Activated T-cell treated with anti-CD3 and anti-CD28 coated beads for 4 hours (primary cell): ENCODE measurements at places on chromosomes 4 and X.

GRCh38 chr4:164571593-164572390, 182.1 kb upstream of the SMIM31 start:
- DNase-seq, result no peak

DNA sequence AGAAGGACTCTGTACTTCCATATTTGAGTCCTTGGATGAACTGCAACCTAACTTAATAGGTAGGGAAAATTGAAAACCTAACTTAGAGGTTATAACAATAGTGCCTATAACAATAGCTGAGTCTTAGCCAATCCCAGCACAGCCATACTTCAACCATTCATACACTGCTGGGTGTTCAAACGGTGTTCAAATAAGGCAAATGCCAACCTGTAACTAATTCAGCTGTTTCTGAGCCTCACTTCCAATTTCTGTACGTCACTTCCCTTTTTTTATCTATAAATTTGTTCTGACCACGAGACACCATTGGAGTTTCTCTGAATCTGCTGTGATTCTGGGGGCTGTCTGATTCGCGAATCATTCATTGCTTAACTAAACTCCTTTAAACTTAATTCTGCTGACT, 9.6 kb upstream of the GRSF1 start:
- DNase-seq, result no peak

DNA sequence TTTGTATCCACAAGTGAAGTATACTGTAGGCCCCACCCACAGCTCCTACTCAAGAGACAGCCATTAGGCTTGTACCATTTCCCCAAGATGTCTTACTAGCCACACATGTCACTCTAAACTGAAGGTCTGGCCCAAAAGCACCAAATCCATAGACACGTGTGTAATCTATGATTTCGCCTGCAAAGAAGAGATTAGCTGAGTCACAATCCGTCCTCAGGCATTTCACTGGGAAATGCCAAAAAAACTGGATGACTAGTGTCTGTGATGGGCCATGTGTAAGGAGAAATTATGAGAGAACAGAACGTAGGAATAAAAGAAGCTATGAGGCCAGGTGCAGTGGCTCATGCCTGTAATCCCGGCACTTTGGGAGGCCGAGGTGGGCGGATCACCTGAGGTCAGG, 21.9 kb upstream of the RP2 start:
- no peak for DNase-seq

DNA sequence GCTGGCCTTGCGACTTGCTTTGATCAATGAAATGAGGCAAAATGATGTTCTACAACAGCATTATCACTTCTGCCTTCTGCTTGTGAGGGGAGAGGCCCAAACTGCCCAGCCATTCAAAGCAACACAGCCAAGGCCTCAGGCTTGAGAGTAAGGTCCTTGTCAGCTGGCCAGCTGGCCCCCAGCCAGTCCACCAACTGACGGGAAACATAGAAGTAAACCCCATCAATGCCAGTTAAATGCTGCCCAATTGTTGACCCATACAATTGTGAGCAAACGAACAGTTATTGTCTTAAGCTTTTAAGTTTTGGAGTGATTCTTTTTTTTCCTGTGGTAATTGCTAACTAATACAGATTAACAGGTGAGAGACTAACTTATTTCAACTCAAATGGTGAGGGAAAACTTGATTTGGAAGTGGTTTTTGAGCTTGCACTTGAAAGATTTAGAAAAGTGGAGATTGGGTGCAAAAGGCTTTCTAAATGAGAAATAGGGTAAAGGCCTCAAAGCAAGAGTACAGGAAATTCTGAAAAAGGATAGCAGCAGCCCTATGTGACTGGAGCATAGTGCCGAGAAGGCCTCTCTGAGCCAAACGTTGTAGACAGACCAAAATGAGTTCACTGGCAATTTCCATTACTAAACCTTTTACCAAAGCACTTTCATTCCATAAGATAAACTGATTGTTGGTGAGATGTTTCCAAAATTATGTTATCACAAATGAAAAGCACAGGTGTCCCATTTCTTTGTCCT, 66.9 kb downstream of the ARHGEF38 start:
- no peak for DNase-seq

GRCh38 chr4:110620691-110621327, 2.1 kb downstream of the PITX2 start:
- no peak for DNase-seq

GRCh38 chr4:169063441-169063840, 53.4 kb upstream of the CBR4 start:
- no peak for DNase-seq

DNA sequence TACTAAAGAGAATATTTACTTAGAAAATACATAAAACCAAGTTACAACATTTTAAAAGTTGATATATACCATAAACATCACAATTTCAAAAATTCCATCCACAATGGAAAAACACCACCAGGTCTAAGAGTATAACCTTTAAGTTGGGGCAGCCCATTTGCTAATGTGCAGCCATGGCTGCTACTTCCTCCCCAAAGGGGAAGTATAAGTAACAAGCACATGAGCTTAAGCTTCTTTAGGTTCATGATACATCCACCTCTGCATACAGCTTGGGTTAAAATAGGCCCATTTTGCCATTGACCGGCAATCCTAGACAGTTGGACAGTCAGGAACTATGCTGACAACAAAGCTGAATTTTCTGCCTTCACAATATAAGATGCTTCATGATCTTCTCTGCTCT, 16.6 kb upstream of the GASK1B start:
- DNase-seq, result no peak

DNA sequence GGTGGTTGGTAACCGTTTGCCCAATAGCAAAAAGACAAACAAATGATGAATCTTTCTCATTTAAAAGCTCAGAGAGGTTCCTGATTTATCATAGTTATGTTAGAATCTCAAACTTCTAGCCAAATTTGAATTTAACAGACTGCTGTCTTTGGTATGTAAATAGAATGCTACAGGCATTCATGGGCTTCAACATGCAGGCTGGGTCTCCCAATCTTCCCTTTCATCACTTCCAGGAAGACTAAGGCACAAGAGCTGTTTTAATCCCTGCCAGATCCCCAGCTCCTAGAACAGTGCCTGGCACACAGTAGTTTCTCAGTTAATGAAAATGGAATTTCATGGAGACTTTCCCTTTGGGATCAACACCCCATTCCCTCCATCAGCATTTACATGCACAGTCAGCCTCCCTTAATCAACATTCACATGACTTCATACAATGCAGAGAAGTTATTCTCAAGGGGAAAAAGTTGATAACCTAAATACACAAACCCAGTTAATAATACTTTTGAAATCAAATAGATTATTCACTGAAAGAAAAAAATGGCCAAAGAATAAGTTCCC, 107.6 kb upstream of the C1QTNF7 start:
- no peak for DNase-seq

DNA sequence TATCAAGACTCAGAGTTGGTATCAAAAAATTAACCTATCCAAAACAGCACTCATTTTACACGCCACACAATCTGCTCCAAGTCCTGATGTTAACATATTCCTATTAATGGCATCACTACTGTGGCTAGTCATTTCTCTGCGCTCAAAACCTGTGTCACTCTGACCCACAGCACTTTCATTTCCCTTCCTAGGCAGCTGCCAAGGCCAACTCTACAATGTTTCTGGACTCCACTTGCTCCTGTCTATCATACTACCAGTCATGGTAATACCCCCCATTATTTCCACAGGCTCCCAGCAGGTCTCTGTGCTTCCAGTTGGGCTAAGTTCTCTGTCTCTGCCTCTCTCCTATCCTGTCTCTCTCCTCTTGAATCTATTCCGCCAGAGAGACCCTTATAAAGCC, 323.6 kb downstream of the NR3C2 start:
- no peak for DNase-seq

DNA sequence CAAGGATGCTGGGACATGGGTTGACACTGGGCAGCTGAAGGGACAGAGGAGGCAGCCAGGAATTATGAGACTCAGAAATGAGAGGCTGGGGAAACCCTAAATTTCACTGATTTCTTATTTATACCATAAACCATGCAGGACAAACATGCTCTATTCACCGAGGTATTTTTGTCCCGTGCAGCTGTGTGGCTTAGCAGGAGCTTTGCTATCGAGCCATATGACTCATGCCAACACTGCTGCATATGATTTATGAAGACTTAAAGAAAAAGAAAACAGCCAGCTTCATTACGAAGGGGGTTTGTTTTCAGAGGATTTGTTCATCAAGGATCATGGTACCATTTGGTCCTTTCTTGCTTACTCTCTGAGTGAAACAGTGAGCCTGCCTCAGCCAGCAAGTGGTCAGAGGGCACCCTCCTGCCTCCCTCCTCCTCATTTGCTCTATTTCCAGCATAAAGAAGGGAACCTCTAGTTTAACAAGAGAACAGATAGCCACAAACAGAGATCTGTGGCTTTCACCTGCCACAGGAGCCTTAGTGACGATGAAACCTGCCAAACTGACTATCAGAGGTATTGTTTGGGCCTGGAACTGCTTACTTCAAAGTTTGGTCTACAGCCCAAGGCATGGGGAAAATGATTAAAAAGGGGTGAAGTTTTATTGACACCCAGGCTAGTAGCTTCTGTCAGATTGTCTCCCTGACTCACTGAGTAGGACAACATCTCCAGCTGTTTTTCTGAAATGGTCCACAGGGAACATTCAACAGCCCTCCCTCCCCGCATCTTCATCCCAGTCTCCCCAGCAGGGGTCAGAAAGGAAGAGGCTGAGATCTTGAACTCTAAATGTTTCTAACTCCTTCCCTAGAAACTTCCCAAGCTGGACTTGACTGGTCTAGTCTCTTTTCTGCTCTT, 80.1 kb upstream of the MAML3 start:
- DNase-seq, result no peak

- DNase-seq, result no peak
These were observed at the start of gene SOD3 for GRCh38 chr4:24794916-24795665. Gene SOD3, plus strand, starts transcription at chr4:24795573. Its CDS starts 3,949 bp downstream, at chr4:24799522.

DNA sequence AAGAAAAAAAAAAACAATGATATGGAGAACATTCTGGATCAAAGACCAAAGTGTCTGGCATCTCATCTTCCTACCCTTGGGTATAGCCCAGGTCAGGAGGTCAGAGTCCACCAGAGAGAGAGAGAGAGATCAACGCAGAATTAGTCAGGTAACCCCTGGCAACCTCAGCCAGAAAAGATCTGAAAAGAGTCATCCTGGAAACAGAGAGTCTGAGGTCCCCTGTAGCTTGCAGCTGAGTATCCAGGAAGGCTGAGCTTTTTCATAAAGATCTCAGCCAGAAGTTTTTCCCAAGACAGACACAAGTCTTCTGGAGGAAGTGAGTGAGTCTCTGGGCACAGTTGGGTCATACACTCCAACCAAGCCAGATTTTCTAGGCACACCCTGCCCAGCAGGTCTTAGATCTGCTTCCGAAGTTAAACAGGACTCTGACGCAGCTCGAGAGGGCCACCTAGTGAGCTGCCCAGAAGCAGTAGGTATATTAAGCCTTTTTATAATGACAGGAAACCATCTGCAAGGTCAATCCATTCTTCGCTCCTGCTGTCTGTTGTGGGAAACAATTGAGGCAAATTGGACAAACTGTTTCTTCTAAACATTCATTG, 35.7 kb downstream of the ACE2 start:
- DNase-seq, result no peak

DNA sequence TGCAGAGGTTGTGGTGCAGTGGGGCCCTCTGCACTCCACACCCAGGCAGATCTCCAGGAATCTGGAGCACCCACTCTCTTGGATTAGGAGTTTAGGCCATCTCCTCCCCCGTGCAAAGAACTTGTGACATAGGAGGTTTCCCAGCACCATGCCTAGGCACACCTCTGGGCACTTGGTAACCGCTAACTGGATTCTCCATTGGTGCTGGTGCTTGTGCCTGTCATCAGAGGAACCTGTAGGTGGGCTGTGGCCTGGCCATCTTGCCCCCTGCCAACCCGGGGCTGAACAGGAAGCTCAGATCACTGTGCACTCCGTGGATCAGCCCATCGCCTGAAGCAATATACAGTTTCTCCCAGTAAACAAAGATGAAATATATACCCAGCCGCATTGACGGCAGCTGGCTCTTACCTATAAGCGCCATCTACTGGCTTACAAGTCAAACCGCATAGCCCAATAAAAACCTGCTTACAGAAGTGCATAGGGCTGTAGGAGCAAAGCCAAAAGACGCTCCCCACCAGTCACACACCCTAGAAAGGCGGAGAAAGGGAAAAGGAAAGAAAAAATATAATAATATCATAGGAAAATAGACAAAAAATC, 19.1 kb upstream of the TEX13B start:
- DNase-seq, result no peak

DNA sequence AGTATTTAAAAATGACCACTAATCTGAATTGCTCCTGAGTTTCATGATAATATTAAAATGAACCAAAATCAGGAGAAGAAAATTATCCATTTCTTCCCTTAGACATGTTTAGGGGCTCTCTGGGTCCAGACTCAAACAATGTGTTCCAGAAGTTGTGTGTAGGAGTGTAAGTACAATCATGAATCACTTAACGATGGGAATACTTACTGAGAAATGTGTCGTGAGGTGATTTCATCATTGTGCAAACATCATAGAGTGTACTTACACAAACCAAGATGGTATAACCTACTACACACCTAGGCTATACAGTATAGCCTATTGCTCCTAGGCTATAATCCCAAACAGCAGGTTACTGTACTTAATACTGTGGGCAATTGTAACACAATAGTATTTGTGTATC, 74.8 kb downstream of the STPG2 start:
- DNase-seq, result no peak

- no peak for DNase-seq
These were observed 2.1 kb downstream of the PPP3CA start for GRCh38 chr4:101345271-101345595.

DNA sequence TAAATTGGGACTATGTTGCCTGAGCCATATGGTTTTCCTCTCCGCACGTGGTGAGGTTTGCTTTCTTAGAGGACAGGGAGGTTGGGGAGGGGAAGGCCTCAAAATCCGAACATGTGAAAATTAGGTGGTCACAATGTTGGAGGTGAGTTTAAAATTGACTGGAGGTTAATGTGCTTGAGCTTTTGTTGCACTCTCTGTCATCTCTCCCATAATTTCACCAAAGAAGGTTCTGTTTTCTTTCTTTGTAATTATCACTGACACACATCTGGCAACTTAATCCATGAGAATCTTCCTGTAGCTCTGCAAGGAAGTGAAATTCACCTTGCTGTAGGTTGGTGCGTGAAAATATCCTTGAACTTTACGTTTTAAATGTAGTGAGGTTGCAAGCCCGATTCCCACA, 225.5 kb downstream of the PDGFC start:
- no peak for DNase-seq

GRCh38 chrX:93538575-93538974, 134.8 kb downstream of the NAP1L3 start:
- DNase-seq, result no peak

- DNase-seq, result no peak
These were observed 63.2 kb downstream of the CPEB2 start for GRCh38 chr4:15065516-15065915.

GRCh38 chr4:126766241-126766640, 866.5 kb upstream of the INTU start:
- no peak for DNase-seq
